Spinal cord (tissue), 10 donors: ENCODE measurements at places on chromosomes 13 and 19.
A peak's percentile ranks its signal among the peaks of the same experiment; 100 is the strongest.

DNA sequence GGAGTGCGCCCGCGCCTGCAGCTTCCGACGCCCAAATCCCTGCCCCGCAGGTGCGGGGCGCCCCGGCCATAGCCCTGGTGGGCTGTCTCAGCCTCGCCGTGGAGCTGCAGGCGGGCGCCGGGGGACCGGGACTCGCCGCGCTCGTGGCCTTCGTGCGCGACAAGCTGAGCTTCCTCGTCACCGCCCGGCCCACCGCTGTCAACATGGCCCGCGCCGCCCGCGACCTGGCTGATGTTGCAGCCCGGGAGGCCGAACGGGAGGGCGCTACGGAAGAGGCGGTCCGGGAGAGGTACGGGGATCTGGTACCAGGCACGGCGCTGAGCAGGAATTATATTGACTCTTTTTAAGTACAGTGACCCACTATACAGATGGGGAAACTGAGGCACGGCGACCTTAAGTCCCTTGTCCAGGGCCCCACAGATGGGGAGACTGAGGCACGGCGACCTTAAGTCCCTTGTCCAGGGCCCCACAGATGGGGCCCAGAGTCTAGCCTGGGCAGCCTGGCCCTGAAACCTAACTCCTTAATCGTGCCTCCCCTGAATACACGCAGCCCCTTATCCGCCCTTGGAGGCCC, 586 bp downstream of the MRI1 start:
- DNase-seq: peak; percentile 34

GRCh38 chr19:56474308-56474707, 2.8 kb downstream of the ZNF667 start:
- DNase-seq: no peak

GRCh38 chr19:55252760-55253663, 5.8 kb downstream of the PPP6R1 start:
- DNase-seq: no peak

DNA sequence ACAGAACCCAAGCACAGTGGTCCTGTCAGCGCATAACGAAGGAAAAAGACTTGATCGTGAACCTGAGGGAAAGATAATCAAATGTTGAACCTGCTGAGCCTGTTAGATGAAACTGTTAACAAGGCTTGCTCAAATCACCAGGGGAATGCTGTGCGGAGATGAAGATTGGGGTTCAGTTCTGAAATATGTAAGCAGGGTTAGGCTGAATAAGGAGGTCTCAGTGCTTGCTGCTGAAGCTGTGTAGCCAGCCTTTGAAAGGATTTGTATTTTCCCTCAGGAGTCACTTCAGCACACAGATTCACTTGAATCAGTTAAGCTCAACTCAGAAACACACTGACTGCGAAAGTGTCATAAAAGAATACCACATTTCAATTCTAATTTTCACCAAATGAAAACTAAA, 793.5 kb downstream of the OLFM4 start:
- DNase-seq: no peak

GRCh38 chr13:30700364-30700763, 35.0 kb upstream of the ALOX5AP start:
- no peak for DNase-seq

GRCh38 chr13:76245920-76246319, 609.8 kb downstream of the LMO7 start:
- DNase-seq: no peak

GRCh38 chr13:33932769-33933406, 114.9 kb downstream of the RFC3 start:
- no peak for DNase-seq

DNA sequence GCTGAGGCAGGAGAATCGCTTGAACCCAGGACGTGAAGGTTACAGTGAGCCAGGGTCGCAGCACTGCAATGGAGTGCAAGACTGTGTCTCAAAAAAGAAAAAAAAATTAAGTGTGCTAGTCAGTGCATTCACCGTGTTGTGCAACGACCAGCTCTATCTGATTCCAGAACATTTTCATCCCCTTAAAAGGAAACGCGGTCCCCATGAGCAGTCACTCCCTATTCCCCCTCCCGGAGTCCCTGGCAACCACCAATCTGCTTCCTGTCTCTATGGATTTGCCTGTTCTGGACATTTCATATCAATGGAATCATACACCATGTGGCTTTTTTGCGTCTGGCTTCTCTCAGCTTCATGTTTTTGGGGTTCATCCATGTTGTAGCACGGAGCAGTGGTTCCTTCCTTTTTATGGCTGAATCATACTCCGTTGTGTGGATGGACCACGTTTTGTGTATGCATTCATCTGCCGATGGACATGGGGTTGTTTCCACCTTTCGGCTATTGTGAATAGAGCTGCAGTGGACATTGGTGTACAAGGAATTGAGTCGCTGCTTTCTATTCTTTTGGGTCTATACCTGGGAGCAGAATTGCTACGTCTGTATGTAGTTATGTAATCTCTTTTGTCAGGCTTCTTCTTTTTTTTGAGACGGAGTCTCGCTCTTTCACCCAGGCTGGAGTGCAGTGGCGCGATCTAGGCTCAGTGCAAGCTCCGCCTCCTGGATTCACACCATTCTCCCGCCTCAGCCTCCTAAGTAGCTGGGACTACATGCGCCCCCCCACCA, 19.8 kb downstream of the MYO9B start:
- no peak for DNase-seq

GRCh38 chr13:70835371-70835770, 727.1 kb upstream of the KLHL1 start:
- DNase-seq: no peak

GRCh38 chr13:29758531-29759114, 91.8 kb downstream of the UBL3 start:
- DNase-seq: no peak

DNA sequence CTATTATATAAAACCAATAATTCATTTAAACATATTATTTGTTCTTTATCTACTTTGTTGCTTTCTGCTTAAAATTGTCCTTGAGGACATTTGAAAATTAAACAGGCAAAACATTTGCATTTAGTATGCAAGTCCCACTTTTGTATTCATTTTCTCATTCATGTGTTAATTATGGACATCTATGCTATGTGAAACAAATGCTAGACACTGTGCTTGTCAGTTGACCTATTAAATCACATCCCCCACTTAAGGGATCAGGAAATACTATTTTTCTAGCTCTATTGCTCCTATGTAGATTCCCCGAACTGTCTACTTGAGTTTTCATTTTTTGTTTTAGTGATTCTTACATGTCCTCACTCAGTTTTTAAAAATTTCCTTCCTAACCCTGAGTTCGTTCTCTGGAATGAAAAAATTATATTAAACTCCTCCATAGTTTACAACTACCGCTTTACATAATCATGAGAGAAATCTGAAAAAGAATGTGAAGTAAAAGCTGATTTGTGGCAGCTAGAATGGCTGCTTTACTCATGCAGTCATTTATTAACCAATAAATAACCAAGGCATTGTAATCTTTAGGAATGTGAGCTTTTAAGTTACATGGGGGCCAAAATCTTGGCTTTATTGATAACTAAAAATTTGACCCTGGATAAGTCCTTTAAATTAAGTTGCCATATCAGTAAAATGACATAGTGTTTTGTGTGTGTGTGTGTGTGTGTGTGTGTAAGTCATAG, 188.5 kb downstream of the LIG4 start:
- no peak for DNase-seq

DNA sequence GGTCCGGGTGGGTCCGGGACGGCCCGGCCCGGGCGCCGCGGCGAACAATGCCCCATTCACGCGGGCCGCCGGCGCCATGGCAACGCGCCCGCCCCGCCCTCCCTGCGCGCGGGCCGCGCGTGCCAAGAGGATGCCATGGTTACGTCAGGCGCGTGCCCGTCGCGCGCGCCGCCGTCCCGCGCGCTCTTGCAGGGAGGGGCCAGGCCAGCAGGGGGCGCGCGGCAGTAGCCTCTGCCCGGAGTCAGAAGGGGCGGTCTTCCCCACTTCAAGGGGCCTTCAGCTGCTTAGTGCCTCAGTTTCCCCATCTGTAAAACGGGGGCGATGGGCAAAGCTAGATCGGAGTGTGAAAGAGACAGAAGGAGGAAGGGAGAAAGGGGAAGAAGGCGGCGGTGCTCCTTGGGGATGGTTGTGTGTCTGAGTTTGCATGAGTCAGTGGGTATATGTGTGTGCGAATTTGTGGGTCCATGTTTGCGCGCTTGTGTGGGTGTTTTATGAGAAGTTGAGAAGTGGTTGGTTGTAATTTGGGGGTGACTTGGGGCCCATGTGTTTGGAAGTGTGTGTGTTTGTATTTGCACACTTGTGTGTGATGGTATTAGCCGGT, 11.6 kb upstream of the NFIX start:
- no peak for DNase-seq

GRCh38 chr13:35994131-35994966, 136.8 kb downstream of the DCLK1 start:
- DNase-seq: peak; percentile 48

GRCh38 chr13:98214707-98215106, 37.6 kb upstream of the RNF113B start:
- no peak for DNase-seq
